ENCODE measurements at places on chromosomes 11 and 22.
A peak's percentile ranks its signal among the peaks of the same experiment; 100 is the strongest.

DNA sequence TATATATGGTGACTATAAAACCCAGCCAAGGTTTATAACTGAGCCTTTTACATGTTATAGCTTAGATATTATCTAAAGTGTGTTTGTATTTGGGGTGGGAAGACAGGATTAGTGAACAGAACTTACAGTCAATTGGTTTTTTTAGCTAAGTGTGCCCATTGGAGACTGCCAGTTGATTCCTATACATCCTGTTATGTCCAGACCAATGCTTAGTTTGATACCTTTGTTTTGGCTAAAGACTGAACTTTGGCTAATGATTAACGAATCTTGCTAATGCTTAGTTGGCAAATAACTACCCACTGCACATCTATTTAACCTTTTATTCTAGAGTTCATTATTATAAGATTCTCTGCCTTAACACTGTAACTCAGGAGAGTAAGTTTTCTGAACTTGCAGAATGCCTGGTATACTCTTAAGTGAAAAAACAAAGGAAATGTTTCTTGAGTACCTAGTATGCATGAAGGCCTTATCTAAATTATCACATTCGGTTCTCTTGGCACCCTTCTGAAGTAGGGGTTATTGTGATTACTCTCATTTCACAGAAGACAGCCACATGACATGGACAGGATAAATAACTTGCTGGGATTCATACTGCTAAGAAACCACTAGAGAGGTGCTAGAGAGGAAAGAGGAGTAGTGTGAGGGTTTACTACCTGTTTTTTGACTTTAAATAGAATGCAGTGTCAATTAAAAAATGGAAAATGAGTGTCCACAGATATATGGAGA, 54.0 kb downstream of the KREMEN1 start:
- DNase-seq, result no peak

DNA sequence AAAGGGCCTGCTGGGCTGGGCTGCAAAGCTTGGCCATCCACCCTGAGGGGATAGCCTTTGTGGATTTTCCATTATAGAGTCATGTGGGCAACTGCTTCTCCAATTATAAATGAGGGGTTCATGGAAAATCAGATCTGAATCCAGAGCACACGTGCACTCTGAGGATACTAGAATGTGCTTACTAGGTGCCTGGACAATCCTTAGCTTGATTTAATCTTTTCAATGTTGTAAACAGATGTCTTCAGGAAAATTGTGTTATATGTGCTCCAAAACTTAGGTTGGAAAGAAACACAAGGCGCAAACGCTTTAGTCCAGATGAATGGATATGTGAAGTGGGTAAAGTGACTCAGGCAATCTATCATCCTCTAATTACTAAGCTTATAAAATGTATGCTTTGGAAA, 92.0 kb downstream of the SLC17A6 start:
- DNase-seq, result no peak

DNA sequence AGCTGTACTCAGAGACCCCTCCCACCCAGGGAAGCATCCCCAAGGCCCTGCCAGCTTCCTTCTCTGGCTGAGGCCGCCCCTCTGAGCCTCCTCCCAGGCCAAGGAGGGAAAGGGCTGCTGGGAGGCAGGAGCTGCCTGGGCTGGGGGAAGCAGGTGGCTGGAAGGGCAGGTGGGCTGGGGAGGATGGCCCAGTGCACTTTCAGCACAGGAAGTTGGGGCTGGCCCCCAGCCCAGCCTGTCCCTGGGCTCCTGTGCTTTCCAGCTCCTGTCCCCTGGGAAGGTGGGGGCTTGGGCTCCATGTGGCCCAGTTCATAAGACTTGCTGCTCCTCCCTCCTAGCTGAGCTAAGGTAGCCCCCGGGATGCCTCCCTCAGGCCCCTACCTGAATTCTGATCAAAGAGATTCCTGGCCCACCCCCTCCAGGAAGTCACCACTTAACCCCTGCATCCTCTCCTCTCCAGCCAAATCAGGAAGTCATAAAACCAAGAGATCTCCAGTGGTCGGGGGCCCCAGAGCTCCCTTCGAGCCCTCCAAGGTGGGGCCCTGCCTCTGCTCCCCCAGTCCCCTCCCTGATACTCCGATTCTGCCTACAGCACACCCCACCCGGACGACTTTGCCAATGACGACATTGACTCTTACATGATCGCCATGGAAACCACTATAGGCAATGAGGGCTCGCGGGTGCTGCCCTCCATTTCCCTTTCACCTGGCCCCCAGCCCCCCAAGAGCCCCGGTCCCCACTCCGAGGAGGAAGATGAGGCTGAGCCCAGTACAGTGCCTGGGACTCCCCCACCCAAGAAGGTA, 4.9 kb downstream of the PPP1CA start:
- DNase-seq, result no peak

GRCh38 chr22:46967445-46968358, 205.3 kb downstream of the TBC1D22A start:
- DNase-seq, result no peak

DNA sequence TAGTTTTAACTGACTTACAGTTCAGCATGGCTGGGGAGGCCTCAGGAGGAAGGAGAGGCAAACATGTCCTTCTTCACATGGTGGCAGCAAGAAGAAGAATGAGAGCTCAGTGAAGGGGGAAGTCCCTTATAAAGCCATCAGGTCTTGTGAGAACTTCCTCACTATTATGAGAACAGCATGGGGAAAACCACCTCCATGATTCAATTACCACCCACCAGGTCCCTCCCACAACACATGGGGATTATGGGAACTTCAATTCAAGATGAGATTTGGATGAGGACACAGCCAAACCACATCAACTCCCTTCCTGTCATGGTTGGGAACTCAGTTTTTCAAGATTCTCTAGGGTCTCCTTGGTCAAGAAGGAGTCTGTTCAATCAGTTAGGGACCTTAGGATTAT, 432.9 kb upstream of the CNTN5 start:
- no peak for DNase-seq

DNA sequence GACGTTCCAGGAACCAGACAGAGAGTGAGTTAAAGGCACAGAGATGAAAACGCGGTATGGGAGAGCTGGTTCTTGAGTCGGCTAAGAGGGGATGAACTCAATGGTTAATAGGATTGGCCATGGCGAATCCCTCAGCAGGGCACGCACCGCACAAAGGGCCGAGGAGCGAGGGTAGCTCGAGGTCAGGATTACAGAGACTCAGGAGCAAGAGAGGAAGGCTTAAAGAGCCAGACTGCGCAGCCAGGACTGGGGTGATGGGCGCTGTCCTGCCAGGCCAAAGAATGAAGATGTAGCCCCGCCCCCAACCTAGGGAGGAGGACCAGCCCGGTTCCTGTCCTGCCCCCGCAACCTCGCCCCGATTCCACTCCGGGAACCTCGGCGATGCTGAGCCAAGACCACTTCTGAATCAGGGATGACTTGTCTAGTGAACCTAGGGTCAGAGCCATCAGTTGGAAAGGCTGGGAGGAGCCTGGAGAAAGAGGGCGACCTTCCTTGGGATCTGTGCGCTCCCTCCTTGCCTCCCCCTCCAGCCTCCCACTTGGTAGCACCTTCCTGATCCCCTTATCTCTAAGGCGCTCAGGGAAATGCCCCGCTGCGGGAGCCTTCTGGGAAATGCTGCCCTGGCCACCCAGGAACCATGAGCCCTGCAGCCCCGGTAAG, at the start of gene PLEKHB1:
PLEKHB1 (plus strand) TSS at position 610 of the 660 bp plus-strand sequence; CDS start at position 638, 28 bp downstream.
- DNase-seq, result no peak

GRCh38 chr11:68287419-68287818, 15.6 kb upstream of the C11orf24 start:
- no peak for DNase-seq

DNA sequence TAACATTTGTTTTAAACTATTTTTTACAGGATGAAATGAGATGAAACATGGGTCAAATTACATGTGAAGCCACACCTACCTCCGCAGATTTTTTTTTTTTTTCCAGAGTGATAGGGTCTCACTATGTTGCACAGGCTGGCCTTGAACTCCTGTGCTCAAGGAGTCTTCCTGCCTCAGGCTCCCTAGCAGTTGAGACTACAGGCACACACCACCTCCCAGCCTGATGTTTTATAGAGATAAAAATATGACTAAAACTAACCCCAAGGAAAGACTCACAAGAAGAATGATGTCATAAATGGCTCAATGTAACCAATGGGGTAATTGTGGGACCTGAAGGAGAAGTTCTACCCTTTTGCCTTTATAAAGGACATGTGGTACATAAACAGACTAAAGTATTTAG, 52.3 kb upstream of the SOX6 start:
- DNase-seq, result no peak

- DNase-seq, result no peak
Measured at GRCh38 chr11:131884461-131885073, 514.2 kb downstream of the NTM start.

DNA sequence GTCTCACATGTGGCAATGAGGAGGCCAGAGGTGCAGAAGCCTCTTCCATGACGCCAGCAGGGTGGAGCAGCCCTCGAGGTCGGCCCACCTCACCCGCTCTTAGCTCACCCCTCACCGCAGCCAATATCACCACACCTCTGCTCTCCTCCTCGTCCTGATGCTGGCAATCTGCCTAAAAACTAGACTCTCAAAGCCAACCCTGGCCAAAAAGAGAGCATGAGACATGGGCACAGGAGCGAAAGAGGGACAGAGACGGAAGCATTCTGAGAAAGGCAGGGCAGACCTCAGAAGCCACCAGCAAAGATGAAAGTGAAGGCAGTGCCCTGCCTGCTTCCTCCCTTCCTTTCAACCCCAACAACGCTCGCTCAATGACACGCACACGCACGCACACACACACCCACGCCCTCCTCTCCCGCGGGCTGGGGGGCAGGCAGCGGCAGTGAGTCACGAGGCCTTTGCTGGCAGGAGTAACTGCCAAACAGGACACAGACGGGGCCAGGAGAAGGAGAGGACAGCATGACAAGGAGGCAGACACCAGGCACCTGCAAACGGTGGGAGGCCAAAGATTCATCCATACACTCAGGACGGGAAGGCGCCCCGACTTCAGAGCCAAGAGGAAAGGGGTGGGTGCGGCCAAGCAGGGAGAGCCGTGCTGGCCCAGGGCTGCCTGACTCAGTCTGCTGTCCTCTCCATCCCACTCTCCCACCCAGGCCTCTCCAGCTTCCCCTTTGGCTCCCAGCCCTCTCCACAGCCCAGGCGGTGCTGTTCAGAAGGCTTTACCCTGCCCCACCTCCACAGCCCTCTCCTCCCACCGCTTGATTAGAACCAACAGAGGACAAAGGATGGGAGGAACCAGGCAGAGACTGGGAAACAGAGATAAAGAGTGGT, 11.4 kb downstream of the IGSF9B start:
- peak; percentile 77 for DNase-seq

- no peak for DNase-seq
Measured at GRCh38 chr22:45649809-45650208, 21.8 kb upstream of the ATXN10 start.

DNA sequence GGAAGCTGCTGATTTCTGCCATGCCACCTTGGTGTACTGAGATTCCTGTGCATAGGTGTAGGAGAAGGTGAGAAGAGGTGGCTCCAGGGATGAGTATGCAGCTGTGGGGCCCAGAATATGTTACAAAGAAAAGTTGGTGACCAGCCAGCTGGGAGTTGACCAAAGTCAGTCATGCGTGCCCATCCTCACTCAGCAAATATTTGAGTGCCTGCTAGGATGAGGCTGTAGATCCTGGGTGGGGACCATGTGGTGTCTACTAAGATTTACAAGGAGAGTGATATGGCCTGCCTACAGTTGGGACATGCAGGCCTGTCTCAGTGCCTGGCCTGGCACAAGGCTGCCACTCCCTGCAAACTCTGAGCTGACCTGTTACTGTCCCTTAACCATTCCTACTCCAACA, 19.4 kb downstream of the RNF185 start:
- no peak for DNase-seq
